MM.1S (cell line): ENCODE measurements at places on chromosomes 3 and 15.

- no peak for DNase-seq
Observed at GRCh38 chr3:13497386-13497785, 17.3 kb downstream of the HDAC11 start.

GRCh38 chr15:39999538-40000200, 39.3 kb downstream of the SRP14 start:
- DNase-seq = no peak

DNA sequence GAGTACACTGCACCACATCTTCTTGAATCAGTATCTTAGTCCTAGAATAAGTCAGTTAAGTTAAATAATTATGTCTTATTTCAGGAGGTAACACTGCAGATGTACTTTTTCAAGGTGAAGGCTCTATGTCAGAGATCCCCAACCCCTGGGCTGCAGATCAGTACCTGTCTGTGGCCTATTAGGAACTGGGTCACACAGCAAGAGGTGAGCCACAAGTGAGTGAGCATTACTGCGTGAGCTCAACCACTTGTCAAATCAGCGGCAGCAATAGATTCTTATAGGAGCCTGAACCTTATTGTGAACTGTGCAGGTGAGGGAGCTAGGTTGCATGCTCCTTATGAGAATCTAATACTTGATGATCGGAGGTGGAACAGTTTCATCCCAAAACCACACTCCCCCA, 851.9 kb upstream of the ALCAM start:
- no peak for DNase-seq

DNA sequence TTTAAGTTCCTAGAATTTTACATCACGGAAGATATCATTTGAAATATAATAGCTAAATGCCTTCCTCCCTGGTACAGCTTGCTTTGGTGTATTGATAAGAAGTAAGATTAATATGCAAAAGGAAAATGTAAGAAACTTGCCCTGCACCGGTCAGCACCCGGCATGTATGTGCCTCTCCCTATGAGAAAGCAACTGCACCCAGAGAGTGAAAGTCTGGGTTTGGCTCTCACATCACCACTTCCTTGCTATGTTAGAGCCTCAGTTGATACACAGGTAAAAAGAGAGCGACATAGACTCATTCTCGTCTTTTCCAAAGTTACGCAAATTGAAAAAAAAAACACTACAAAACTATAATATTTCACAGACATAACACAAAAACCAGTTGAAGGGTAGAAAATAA, 96.7 kb downstream of the FOXP1 start:
- no peak for DNase-seq

DNA sequence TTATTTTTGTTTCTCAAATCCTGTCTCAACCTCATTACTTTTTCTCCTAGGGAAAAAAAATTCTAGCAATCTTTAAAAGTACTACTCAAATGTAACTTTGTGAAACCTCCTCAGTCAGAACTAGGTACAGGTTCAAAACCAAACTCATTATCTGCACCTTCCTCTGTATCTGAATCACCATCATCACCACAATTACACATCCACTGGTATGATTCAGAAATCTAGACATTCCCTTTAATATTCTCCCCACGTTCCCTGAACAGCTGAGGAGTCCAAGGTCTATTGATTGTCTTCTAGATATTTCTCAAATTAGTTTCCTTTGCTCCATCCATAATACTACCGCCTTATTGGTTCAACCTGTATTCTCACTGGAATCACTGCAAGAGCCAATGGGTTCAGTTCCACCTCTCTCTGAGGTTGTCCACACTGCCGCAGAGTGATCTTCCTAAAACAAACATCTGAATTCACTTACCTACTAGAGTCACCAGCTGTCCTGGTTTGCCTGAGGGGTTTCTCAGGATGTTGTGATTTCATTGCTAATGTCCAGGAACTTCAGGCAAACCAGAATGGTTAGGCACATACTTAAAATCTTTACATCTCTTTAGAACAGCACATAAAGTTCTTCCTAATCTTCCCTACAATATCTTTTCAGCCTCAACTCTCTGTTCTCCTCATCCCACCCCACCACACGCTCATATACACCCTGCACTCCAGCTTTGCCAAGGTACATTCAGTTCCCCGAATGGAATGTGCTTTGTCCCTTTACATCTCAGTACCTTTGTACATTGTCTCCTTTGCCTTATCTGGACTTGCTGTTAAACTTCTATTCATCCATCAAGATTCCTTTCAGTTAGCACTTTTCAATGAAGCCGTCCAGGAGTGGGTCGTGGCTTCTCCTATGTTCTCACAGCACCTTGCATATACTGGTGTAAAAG, 24.2 kb downstream of the ATP13A4 start:
- DNase-seq = no peak

GRCh38 chr3:43874290-43874689, 183.6 kb downstream of the ABHD5 start:
- DNase-seq = no peak

- peak; percentile 49 for DNase-seq
Observed at GRCh38 chr3:163722405-163722804, 1355.9 kb downstream of the SI start.
